ENCODE measurements at places on chromosomes 6 and 20.
A peak's percentile ranks its signal among the peaks of the same experiment; 100 is the strongest.

- no peak for DNase-seq
Observed at GRCh38 chr20:3721912-3722311, 9.5 kb upstream of the SIGLEC1 start.

GRCh38 chr6:149209871-149210775 is 107.4 kb upstream of the TAB2 start:
- DNase-seq, result peak; percentile 68

DNA sequence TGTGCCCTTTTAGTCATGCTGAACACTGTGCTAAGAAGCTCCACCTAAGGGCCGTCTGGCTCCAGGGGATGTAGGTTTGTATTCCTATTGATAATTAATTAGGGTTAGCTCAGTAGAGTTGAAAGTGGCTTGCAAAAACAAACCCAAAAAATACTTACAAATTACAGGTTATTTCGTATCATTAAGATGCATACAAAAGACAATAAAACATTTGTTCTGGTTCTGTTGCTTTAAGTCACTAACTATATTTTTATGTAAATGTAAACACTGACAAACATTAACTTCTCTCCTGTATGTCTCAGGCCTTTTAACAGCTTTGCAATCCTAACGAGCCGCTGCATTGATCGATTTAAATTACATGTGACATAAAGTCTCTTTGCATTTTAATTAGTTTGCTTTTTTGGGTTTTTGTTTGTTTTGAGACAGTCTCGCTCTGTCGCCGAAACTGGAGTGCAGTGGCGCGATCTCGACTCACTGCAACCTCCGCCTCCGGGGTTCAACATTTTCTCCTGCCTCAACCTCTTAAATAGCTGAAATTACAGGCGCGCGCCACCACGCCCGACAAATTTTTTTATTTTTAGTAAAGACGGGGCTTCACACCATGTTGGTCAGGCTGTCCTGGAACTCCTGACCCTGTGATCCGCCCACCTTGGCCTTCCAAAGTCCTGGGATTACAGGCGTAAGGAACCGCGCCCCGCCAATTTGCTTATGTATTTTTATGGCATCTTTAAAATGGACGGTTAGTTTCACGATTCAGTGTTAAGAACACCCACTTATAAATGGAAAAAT is 110.9 kb downstream of the HFE start:
- peak; percentile 72 for DNase-seq

DNA sequence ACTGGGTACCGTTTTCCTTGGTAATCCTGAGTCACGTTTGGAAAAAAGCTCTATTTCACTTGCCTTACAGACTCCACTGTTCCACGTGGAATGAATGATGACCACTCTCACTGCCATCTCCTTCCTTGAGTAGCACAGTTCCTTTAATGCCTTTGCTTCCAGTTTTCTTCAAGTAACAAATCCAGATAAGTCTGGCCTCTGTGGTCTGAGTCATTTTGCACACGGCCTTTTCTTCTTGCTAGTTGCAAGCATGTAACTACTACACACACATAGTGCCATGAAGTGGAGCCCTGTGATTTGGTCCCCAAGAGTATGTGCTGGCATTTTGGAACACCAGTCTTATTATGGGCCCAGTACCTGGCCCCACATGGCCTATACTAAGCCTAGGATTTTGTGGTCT is 182.8 kb downstream of the SASH1 start:
- DNase-seq, result no peak

DNA sequence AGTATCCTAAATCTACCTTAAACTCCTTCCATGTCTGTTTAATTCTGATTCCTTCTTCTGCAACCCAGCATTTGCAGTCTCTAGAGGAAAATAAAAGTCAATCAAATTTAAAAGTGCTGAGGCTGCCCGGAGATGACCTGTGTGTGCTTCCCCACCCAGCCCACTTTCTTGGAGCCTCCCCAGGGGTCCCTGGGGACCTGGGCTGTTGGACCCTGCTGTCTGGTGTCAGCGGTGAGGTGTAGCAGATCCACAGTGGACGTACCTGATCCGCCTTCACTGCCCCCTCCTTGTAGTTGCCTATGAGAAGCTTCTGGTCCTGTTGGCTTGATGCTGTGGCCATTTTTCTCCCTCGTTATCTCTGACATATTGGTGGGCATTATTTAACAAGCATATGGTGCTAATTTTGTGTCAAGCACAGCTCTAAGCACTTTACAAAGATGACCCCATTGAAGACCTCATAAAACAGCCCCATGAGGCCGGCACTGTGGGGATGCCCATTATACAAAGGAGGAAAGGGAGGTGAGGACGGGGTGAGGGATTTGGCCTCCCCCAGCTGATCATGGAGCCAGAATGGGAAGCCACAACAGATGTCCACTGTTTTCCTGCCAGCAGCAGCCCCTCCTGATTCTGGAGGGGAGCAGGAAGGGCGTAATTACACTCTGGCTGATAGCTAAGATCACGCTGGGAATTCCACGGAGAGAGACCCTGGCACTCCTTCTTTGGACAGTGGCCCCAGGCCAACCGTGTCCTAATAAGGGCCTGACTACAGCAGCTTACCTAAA is 628.2 kb downstream of the CDH26 start:
- DNase-seq, result no peak
